ENCODE measurements at places on chromosomes 2 and 18.

- DNase-seq, result peak; percentile 90
Measured at GRCh38 chr2:120531365-120531764, 185.4 kb downstream of the INHBB start.

- DNase-seq, result no peak
Measured at GRCh38 chr2:130352237-130352636, 3.6 kb upstream of the PTPN18 start.

- DNase-seq, result peak; percentile 79
Measured at GRCh38 chr2:39379643-39380524, 57.2 kb downstream of the MAP4K3 start.

- DNase-seq, result no peak
Measured at GRCh38 chr2:171509945-171510731, 12.1 kb upstream of the CYBRD1 start.

GRCh38 chr2:32009516-32010256, 1.1 kb downstream of the MEMO1 start:
- peak; percentile 21 for DNase-seq

DNA sequence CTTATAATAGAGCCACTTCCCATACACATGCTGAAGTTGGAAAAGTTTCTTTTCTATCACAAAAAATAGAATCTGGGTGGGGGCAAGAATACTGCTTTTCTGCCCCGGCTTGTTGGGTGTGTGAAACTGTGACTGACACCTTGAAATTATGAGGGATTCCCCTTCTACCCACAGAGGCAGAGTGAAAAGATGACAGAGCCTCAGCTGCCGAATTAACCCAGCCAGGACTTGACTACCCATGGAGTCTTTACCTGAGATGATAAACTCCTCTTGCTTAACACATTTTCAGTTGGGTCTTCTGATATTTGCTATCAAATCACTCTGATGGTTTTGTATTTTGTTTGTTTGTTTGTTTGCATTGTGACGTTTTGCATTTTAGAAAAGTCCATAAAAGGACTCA, 66.0 kb upstream of the PMAIP1 start:
- DNase-seq, result no peak

DNA sequence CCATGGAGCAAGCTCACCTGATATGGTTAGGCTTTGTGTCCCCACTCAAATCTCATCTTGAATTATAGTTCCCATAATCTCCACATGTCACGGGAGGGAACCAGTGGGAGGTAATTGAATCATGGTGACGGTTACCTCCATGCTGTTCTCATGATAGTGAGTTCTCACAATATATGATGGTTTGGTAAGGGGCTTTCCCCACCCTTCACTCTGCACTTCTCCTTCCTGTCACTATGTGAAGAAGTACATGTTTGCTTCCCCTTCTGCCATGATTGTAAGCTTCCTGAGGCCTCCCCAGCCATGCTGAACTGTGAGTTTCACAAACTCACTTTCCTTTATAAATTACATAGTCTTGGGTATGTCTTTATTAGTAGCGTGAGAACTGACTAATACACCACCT, 435.7 kb upstream of the ID2 start:
- DNase-seq, result no peak

- DNase-seq, result no peak
Measured at GRCh38 chr2:12674644-12675328, 42.0 kb upstream of the TRIB2 start.

- no peak for DNase-seq
Measured at GRCh38 chr2:239383036-239383758, 17.6 kb downstream of the HDAC4 start.

DNA sequence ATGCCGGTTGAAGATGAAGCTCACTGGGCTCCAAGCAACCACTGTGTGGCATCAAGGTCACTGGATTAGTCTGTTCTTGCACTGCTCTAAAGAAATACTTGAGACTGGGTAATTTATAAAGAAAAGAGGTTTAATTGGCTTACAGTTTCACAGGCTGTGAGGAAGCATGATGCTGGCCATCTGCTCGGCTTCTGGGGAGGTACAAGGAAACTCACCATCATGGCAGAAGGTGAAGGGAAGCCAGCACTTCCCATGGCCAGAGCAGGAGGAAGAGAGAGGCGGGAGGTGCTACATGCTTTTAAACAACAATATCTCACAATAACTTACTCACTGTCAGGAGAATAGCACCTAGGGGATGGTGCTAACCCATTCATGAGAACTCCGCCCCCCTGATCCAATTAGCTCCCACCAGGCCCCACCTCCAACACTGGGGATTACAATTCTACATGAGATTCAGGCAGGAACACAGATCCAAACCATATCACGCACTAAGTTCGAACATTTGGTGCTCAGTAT, 109.7 kb upstream of the MGAT5 start:
- no peak for DNase-seq

DNA sequence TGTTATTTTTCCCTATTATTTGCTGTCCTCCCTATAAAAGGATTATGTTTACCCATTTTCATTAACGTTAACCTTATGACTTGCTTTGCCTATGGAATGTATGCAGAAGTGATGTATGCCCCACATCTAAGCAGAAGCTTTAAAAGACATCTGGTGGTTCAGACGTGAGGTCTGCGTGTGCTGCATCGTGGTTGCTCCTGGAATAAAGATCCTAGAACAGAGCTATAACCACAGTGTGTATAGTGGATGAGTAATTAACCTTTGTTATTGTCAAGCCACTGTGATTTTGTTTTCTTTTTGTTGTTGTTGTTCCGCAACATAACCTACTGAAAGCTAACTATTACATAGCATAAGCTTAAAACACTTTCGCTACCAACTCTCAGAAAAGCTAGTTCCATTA, 20.9 kb upstream of the CFAP36 start:
- DNase-seq, result peak; percentile 12

- DNase-seq, result no peak
Measured at GRCh38 chr2:85695121-85695520, 963 bp downstream of the GNLY start.

DNA sequence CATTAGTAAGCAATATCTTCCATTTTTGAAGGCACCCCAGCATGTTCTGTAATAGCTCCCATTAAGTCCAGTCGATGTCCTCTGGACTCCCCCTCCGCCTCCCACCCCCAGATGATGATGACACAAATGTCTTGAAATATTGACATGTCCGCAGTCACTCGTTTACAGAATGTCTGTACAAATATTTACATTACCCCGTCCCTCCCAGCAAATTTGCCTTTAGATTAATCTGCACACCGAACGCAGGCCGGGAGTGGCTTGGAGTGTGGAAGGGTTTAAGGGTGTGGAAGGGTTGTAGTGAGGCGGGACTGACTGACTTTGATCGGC, 853 bp upstream of the OSBPL6 start:
- no peak for DNase-seq

DNA sequence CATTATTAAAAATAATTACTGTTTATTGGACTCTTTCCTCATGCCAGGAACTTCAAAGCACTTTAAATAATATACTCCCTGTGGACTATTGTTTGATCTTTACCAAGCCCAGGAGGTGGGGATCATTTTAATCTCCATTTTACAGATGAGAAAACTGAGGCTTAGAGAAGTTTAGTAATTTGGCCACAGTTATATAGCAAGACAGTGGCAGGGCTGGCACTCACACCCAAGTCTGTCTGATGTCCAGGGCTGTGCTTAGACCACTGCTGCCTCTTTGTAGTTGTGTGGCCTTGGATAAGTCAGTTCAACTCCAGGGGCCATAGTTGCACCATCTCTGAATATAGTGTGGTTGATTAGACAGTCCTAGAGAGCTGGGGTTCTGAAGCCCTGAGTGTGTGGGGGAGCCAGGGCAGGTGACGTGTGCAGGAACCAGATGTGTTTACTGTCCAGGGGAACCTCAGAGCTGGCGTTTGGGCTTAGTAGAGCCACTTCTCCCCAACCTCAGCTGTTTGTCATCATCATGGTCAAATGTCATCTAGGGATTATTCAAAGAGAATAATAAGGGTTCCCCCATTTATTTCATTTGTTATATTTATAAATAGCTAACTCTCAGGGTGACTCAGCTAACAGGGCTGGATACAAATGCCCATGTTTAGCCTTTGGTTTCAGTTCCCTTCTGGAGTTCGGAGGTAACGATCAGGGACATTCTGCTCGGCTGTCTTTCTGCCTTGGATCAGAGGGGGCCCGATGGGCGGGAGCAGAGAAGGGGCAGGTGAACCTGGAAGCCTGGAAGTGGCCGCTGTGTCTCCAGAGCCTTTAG, 68.0 kb downstream of the BOLA3 start:
- DNase-seq, result no peak

DNA sequence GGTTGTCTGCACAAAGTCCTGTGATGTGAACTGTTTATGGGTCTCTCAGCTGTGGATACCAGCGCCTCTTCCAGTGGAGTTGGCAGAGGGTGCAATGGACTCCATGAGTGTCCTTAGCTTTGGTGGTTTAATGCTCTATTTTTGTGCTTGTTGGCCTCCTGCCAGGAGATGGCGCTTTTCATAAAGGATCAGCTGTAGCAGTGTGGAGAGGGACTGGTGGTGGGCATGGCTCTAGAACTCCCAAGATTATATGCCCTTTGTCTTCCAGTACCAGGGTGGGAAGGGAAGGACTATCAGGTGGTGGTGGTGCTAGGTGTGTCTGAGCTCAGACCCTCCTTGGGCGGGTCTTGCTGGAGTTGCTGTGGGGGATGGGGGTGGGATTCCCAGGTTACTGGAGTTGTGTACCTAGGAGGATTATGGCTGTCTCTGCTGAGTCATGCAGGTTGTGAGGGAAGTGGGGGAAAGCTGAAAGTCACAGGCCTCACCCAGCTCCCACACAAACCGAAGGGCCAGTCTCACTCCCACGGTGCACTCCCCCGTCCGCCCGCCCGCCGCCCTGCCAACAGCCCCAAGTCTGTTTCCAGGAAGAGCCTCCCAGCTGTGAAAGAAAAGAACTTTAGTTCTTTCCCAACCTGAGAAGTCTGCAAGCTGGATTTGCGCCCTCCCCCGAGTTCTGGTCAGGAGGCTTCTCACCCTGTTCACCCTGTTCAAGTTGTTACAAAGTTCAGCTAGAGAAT, 108.1 kb downstream of the MARCO start:
- peak; percentile 27 for DNase-seq

- DNase-seq, result no peak
Measured at GRCh38 chr2:205540036-205540435, 142.3 kb upstream of the NRP2 start.

DNA sequence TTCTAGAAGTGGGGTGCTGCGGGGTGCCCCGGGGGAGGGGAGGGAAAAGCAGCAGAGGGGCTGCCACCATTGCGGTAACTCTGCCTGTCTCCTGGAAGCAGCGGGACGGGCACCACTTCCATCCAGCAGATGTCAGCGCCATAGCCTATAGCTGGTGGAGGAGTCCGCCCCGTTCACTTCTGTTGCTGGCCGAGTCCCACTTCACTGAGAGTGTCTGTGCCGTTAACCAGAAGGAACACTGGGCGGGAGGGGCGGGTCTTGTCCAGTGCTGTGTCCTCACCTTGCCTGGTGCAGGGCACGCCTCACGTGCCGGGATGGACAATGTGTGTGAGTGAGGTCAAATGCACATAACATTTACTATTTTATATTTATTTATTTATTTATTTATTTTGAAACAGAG, 19.3 kb upstream of the ODC1 start:
- no peak for DNase-seq

- DNase-seq, result peak; percentile 97
Measured at GRCh38 chr2:183232161-183232865, 108.1 kb downstream of the NUP35 start.

- DNase-seq, result no peak
Measured at GRCh38 chr2:103818176-103818575, 1035.7 kb upstream of the POU3F3 start.

DNA sequence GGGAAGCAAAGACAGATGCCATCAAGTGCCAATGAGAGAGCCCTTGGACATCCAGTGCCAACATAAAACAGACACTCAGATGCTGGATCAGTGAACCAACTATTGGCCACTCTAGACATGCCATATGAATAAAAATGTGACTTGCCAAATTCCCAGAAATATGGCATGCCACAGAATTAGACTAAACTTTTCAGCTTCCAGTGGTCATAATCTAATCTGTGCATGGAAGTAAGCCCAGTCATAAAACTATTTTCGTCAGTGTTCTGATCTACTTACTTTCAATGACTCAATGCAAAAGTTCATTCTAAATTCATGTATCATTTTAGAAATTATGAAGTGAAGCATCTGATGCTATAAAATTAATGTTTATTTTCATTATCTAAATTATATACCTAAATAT, 1506.2 kb upstream of the NXPH2 start:
- no peak for DNase-seq

GRCh38 chr18:48833701-48834412, 116.9 kb downstream of the SMAD7 start:
- DNase-seq, result no peak

DNA sequence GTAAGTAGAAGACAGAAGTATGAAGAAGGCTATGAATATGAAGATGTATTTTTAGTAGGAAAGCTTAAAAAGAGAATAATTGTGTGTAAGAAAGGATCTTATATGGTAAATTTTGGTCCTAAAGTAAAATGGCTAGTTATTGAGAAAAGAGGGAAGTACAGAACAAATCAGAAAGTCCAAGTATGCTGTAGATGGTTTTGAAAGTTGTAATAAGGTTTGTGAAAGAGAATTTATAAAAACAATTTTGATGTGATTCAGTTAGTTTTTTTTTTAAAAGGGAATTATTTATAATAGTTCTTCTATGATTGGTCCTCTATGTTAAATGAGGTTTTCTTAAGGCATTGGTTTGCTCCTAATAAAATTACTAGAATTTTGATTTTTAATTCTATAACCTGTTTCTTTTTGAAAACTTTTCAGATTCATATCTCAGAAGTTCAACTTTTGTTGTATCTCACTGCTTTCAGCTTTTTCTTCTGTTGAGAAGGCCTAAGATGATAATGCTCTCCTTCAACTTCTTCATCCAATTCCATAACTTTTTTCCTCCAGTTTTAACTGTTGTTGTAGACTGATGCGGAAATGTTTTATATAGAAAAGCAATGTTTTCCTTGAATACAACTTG, 322.7 kb downstream of the NOL4 start:
- no peak for DNase-seq

GRCh38 chr2:19577723-19578122, 219.3 kb upstream of the OSR1 start:
- peak; percentile 35 for DNase-seq

- peak; percentile 52 for DNase-seq
Measured at GRCh38 chr18:59846814-59847490, 52.8 kb upstream of the PMAIP1 start.

GRCh38 chr2:198054299-198054698, 249.9 kb downstream of the PLCL1 start:
- peak; percentile 11 for DNase-seq

DNA sequence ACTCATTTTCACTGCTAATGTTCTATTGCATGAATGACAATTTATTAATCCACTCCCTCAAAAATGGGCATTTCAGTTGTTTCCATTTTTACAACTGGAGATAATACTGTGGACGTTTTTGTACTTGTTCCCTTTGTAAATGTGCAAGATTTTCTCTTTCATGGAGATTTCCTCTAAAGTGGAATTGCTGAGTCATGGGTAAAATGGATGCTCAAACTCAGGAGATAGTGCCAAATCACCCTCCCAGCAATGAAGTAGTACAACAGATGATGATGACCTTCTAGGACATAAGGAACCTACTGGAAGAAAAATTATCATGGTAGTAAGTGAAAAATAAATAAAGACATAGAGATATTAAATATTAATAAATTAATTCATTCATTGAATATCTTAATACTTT, 460.8 kb upstream of the CHST9 start:
- DNase-seq, result peak; percentile 24

Measured in amniotic epithelial cell (primary cell).